ENCODE measurements at places on chromosomes 1 and 21.

DNA sequence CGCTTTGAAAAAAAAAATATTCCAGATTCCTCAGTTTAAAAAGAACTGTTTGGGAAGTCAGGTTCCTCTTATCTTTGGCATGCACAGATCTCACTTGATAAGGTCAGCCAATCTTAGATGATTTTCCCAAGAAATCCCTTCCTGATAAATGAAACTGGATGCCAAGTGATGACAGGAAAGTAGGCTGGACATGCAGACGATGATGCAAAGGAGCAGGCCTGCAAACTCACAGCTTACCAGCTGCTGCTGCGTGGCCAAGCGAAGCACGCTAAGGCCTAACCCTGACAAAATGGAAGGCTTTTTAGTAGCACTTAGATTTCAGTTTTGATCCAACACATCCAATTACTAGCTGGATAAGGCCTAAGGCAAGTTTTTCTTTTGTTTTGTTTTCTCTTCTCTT is 10.1 kb downstream of the TADA1 start:
- DNase-seq = no peak

GRCh38 chr1:15248216-15248615 is 1.2 kb downstream of the FHAD1 start:
- no peak for DNase-seq

GRCh38 chr21:37060296-37060695 is 12.6 kb downstream of the PIGP start:
- DNase-seq = no peak

- no peak for DNase-seq
Observed at GRCh38 chr1:156276966-156277381, 5.7 kb downstream of the SMG5 start.

GRCh38 chr1:92017656-92018055 is 12.1 kb upstream of the EPHX4 start:
- no peak for DNase-seq

DNA sequence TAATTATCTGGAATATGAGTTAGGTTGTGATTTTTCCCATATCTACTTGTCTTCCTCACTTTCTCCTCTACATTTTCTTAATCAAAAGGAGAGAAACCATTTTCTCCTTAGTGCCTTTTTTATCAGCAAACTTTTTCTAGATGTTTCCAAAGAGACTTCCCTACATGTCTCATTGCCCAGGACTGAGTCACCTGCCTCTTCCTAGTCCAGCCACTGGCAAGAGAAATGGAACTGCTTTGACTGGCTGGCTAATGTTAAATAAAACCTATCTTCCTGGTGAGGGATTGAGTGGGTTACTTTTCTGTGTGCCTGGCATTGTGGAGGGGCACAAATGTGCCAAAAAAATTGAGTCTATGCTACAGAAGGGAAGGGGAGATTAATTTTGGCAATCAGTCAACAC is 52.1 kb upstream of the CD5L start:
- DNase-seq = no peak

DNA sequence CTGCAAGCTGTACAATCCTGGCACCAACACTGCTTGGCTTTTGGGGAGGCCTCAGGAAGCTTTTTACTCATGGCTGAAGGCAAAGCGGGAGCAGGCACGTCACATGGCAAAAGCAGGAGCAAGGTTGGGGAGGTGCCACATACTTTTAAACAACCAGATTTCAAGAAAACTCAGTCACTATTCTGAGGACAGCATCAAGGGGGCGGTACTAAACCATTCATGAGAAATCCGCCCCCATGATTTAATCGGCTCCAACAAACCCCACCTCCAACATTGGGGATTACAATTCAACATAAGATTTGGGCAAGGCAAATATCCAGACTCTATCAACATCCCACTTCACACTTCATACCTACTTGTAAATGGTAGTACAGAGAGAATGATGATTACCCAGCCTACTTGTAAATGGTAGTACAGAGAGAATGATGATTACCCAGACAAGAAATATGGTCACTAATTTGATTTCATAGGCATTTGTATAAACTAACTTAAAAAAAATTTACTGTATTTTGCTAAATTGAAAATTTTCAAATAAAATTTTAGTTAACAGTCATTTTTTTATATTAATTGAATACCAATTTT is 24.9 kb downstream of the ATP5PF start:
- no peak for DNase-seq

GRCh38 chr1:206911064-206911663 is 10.6 kb downstream of the FCMR start:
- DNase-seq = peak; percentile 60

- no peak for DNase-seq
Observed at GRCh38 chr1:155984341-155984740, 6.0 kb upstream of the ARHGEF2 start.

- peak; percentile 14 for DNase-seq
Observed at GRCh38 chr1:153880962-153881361, 41.8 kb downstream of the GATAD2B start.

- DNase-seq = no peak
Observed at GRCh38 chr1:152408664-152409063, 5.4 kb downstream of the CRNN start.

DNA sequence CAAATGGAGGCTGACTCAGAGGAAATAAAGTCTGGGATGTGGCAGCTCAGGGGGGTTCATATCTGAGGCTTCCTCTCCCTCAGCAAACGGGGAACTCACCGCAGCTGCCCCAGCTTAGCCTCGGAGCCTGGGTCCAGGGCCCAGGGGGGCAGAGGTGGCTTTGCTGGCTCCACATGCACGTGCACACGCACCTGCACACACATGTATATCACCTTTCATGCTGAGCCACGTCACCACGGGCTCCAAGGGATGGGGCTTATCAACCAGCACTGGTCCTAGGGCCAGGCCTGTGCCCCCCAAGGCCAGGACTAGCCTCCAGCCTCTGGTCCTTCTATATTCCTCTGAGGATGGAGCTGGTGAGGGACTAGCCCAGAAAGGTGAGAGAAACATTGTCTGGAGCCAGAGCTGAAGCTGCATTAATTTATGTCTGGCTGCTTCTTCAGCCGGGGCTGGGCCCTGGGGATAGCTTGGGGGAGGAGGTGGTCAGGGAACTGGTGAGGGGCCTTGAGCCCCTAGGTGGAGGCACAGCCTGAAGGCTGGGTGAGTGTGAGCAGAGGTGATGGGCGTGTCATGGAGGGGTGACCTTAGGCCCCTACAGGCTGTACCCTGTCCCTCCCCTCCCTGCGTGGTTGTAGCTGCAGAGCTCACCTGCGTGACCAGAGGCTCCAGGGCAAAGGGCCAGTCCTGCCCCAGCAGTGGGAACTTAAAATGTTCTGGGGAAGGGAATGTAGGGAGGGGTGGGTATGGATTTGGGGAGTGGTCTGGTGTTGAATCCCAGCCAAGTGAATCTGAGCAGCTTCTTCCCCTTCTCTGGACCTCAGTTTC is 520.8 kb downstream of the PTPRU start:
- DNase-seq = no peak
